NCI-H460 (cell line): ENCODE measurements at places on chromosomes 7 and 10.
A peak's percentile ranks its signal among the peaks of the same experiment; 100 is the strongest.

- no peak for DNase-seq
Observed at GRCh38 chr10:13113544-13113943, 13.6 kb downstream of the OPTN start.

GRCh38 chr10:121734589-121735045, 136.4 kb upstream of the FGFR2 start:
- peak; percentile 33 for DNase-seq

- no peak for DNase-seq
Observed at GRCh38 chr7:28005847-28006231, 174.8 kb downstream of the JAZF1 start.

DNA sequence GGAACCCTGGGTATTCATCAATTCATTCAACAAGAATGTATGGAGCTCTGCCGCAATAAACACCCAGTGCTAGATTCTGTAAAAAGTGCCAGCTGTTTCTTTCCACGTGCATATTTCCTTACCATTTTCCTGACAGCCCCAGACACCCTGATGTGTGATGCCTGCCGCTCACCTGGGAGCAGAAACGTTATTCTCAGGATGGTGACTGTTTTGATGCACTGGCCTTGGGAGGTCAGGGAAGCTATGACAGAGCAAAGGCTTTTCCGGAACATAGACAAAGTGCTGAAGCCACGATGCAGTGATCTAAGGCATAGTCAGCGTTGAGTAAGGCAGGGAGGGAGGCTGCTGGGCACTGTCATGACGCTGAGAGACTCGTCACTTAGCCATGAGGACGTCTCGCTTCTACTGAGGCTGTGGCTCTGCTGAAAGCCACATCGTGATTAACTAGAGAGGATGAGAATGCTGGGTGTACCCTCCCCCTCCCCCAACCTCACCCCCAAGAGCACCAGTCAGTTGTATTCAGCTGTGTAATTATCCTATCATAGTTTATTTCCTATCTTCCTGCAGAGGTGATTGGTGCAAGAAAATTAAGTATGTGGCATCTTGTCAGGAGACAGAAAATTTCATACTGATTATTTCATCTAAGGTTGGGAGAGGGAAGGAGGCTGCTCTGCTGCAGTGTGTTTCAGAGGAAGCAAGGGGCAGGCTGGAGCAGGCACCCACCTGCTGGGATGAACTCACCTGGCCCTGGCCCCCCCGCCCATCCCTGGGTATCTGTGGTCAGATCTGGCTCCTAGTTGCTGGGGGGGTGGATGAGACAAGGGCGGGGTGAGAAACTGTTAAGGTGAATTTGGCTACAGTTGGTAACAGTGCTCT, 48.8 kb upstream of the SMNDC1 start:
- DNase-seq = peak; percentile 78

- DNase-seq = no peak
Observed at GRCh38 chr10:104331208-104331838, 6.9 kb downstream of the ITPRIP start.

GRCh38 chr7:26103596-26103995, 48.4 kb upstream of the NFE2L3 start:
- DNase-seq = no peak

DNA sequence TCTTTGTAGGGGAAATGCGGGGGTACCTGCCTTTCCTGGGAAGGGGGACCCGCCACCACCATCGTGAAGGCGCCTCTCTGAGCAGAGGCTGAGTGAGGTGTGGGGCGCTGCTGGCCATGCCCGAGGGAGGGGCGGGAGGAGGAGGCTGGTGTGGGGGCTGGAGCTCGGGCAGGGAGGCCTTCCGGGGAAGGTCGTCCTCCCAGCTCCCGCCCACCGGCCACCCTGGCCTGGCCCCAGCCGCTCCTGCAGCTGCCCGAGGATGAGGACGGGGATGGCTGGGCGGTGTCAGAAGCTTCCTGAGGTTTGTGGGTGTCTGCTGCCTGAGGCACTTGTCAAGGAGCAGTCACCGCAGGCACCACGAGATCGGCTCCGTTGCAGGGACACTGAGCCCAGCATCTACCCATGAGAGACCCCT, 11.4 kb downstream of the PWWP2B start:
- DNase-seq = no peak

DNA sequence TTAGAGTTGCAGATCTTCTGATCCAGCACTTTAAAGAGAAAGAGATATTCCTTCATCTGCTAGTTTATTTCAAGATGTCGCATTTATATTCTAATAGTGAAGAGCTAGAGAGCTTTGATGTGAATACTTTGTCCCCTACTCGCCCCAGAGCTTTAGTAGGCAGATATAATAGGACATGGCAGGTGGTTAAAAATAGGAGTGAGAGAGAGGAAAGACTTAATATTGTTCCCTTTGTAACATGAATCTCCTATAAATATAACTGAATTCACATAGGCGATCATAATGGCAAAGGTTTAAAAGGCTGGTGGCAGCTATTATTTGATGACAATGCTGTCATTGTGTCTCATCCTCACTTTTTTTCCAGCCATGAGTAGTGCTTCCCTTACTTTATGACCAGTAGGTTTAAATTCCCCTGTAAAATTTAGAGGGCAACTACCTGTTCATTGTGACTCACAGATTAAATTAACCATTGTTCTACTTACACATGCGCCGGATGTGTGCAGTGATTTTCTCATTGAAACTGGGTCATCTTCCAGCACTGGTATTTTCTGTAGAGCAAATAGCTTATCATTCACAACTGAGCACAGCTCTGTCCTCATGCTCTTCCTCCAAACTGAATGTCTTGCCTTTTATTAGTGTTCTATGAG, 906.7 kb upstream of the CELF2 start:
- no peak for DNase-seq

GRCh38 chr7:46135557-46135956, 214.5 kb upstream of the IGFBP3 start:
- DNase-seq = no peak

- peak; percentile 47 for DNase-seq
Observed at GRCh38 chr10:86520871-86521677, 518 bp downstream of the WAPL start.

DNA sequence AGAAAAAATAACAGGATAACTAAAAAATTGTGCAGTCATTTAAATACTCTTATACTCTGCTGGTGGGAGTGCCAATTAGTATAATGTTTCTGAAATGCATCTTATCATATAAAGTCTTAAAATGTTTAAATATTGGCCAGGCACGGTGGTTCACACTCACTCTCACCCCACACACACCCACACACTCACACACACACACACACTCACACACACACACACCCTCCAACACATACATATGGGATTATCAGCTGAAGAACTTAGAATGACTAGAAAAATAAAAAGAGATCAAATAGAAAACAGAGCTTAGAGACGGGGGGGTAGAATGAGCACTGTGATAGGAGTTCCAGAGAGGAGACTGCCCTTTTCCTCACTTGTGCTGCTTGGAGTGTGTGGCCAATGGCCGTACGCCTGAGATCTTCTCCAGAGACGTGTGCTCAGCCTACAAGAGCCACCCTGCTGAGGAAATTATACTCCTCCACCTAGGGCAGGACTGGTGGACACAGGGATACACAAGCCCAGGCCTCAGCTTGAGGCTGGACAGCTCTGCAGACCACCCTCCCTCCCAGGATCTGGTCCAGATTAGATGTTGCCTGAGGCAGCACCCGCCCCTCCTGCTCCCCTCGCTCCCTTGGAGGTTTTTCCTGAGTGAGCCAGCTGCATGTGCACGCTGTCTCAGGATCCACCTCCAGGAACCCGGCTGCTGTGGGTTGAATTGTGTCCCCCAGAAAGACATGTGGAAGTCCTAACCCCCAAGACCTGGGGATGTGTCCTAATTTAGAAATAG, 26.5 kb upstream of the PRKAG2 start:
- DNase-seq = no peak

DNA sequence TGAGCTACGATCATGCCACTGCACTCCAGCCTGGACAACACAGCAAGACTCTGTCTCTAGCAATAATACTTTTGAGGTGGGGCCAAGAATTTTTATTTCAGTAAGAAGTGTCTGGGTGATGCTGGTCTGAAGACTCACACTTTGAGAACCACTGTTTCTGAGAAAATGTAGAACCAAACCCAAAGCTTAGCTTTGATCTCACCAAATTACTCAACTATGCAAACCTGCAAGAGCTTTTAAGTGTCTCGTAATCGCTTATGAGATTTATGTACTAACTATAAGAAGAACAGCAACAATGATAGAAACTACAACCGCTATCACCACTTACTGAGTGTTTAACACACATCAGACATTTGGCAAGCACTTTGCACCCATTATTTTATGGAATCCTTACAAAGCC, 29.5 kb downstream of the APBB1IP start:
- DNase-seq = no peak

GRCh38 chr7:1229956-1230355, 2.7 kb upstream of the UNCX start:
- no peak for DNase-seq

DNA sequence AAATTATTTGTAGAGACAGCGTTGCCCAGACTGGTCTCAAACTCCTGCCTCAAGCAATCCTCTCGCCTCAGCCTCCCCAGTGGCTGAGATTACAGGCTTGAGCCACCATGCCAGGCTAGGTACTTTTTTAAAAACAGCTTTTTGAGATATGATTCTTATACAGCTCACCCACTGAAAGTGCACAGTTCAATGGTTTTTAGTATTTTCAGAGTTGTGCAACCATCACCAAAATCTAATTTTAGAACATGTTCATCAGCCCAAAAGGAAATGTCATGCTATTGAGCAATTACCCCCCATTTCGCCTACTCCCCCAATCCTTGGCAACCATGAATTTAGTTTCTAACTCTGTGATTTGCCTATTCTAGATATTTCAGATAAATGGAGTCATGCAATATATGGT, 73.7 kb downstream of the EVX1 start:
- DNase-seq = no peak

GRCh38 chr10:122182308-122182707, 88.8 kb upstream of the BTBD16 start:
- DNase-seq = no peak

DNA sequence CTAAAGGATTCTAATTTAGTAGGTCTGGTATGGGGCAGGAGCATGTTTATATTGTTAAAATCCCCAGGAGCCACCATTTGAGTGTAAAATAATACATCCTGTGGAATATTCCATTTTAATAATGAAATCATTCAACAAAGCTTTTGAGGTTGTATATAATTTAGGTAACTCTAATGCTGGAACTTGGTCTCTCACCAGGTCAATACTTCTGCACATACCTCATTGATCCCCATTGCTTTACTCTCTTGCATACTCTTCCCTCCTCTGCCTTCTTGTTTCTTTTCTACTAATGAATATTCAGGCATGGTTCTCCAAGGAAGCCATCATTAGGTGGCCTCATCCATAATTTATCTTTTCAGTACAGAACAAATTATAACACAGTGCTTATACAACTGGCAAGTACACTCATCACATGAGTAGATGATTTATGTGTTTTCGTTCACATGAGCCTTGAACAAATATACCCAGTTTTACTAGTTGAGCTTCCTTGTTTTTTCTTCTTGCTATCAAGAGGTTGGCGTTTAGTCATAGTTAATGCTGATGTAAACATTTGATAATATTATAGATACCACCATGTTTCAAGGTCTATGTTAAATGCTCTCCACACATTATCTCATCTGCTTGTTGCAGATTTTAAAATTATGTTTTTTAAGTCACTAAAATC, 7.2 kb downstream of the PALS2 start:
- no peak for DNase-seq
